ENCODE measurements at places on chromosomes 7 and 10.

GRCh38 chr7:28800150-28800549 lies 158.0 kb downstream of the TRIL start:
- DNase-seq = no peak

DNA sequence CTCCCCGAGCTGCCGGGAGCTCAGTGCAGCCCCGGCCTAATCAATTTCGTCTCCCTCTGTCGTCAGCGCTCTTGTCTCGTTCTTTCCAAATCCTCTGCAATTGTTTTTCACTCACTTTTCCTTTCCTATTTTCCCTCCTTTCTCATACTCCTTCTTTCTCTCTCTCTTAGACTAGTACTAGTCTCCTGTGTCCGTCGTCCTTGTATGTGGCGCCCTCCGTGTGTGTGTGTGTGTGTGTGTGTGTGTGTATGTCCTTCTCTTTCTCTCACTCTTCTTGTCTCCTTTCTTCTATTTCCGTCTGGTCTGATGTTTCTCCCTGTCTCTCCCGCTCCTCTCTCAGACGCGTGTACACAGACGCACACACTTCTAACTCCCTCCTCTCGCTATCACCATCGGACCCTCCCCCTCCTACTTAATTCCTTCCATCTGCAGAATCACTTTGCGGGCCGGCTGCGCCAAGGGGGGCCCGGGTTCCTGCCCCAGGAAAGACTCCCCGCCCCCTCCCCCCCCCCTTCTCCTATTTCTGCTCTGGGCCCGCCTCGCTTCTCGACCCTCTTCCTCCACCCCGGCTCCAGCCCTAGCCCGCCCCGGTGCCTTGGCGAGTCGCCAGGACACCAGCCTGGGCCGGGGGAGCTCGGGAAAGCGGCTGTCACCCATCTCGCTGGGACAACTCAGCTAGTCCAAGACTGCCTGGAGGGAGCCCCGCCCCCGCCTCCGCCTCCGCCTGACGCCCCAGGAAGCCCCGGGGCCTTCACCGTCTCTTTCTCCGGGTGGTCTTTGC lies 743 bp upstream of the ZCCHC24 start:
- no peak for DNase-seq

GRCh38 chr7:157702311-157703023 lies 365.7 kb downstream of the DNAJB6 start:
- DNase-seq = no peak

DNA sequence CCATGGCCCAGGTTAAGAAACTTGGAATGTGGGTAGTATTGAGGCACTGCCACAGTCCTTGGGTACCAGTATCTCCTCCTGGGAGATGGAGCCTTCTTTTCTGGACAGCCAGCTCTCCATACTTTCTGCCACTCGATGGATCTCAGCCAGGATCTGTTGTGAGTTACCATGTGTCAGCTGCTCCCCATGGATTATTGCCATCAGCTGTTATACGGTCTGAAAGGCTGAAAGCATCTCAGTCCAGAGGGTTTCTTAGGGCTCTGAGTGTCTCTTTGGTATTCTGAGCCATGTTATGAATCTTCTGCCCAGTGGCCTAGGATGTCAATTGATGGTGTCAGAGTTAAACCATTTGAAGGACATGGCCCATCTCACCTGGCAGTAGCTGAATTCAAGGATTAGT lies 197.5 kb downstream of the C7orf25 start:
- DNase-seq = no peak

DNA sequence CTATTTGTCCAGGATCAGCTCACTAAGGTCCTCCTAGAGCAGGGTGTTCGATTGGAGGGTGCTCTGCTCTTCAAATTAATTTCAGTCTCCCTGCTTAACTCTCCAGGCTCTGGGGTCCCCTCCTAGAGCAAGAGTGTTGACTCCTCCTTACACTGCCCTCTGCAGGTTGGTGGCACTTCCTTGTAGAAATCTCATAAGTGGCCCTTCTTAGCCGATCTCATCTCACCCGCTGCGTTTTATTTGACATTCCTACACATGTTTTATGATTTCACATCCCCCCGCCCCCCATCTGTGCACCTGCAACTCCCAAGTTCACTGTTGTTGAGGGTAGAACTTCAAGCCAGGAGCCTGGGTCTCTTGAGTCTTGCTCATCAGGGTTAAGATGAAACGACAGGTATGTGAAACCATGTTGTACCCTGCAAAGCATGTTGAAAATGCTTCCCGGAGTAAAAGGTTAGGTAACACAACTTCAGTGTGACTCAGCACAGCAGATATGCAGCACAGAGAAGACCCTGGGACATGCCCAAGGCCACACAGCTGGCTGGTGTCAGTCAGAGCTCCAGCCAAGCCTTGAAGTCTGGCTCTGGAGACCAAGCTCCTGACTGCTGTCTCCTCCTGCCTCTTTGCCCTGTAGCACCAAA lies 171.2 kb downstream of the PRKAG2 start:
- DNase-seq = no peak

DNA sequence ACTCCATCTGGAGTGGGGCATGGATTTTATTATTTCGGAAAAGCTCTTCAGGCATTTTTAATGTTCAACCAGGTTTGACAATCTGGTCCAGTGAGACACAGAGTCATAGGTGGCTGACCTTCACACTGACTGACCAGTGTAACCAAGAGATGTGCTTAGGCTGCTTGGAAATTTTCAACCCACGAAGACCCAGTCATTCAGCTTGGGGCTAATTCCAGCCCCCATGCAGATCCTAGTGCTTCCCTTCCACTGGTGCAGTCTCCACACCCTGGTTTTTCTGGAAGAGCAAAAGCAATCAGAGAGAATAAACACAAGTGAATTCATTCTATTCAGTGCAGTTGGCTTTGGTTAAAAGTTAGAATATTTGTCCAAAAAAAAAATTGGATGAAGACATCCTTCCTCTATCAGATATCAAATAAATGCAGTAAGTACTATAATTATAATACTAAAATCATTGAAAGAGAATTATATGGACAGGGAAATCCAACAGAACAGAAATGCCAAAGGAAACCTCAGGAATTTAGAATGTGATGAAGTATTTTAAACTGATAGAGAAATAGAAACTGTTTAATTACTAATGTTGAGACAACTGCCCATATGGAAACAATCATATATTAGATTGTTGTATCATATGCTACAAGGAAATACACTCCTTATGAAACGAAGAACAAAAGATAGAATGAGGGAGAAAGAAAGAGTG lies 178.0 kb downstream of the NPSR1 start:
- DNase-seq = no peak

All from stimulated activated CD8-positive, alpha-beta memory T cell treated with anti-CD3 and anti-CD28 coated beads, Interleukin-15, amount 100 ng/mL, for 4 hours (primary cell).